Activated CD4-positive, CD25-positive, alpha-beta regulatory T cell treated with anti-CD3 and anti-CD28 coated beads, Interleukin-2, amount 50 U/mL, for 72 hours (primary cell): ENCODE measurements at places on chromosomes 7 and 10.

GRCh38 chr10:29131952-29132547, 156.8 kb upstream of the LYZL1 start:
- DNase-seq = no peak

DNA sequence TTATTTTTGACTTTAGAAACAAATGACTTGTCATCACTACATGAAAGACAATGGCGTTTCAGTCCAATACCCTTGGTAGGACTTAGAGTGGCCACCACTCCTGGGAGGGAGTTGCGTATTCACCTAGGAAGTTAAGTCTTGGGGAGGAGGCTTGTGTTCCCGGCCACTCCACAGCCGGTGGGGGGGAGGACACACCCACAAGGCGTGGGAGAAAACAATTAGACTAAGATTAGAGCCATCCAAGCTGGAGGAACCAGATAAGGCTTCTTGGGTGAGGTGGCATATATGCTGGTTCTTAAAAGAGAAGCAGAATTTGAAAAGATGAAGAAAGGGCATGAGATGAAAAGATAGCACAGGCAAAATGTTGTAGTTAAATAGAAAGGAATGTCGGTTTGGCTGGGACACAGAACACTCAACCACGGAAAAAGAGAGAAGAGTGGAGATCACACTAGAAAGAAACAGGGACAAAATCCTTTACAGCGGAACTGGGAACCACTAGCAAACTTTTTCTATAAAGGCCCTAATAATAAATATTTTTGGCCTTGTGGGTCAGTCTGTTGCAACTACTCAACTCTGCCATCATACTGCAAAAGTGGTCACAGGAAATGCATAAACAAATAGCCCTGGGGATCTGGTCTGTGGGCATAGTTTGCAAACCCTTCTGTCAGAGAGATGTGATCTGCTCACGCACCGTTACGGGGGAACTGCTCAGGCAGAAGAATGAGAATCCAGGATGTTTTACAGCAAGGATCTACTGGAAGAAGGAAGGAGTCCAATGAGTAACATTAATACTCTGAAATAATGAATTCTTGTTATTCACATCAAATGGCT, 651.8 kb downstream of the PARD3 start:
- DNase-seq = no peak

- no peak for DNase-seq
These were observed 10.1 kb downstream of the FZD9 start for GRCh38 chr7:73443548-73444255.

- DNase-seq = no peak
These were observed 22.6 kb downstream of the ZNF786 start for GRCh38 chr7:149067869-149068268.

GRCh38 chr10:20313665-20314064, 497.4 kb downstream of the PLXDC2 start:
- DNase-seq = no peak

- peak; percentile 14 for DNase-seq
These were observed 13.6 kb upstream of the MYL7 start for GRCh38 chr7:44154703-44155102.

- DNase-seq = no peak
These were observed 107.7 kb upstream of the RET start for GRCh38 chr10:42969147-42969546.

- DNase-seq = no peak
These were observed 8.9 kb downstream of the SH2B2 start for GRCh38 chr7:102295346-102296178.

DNA sequence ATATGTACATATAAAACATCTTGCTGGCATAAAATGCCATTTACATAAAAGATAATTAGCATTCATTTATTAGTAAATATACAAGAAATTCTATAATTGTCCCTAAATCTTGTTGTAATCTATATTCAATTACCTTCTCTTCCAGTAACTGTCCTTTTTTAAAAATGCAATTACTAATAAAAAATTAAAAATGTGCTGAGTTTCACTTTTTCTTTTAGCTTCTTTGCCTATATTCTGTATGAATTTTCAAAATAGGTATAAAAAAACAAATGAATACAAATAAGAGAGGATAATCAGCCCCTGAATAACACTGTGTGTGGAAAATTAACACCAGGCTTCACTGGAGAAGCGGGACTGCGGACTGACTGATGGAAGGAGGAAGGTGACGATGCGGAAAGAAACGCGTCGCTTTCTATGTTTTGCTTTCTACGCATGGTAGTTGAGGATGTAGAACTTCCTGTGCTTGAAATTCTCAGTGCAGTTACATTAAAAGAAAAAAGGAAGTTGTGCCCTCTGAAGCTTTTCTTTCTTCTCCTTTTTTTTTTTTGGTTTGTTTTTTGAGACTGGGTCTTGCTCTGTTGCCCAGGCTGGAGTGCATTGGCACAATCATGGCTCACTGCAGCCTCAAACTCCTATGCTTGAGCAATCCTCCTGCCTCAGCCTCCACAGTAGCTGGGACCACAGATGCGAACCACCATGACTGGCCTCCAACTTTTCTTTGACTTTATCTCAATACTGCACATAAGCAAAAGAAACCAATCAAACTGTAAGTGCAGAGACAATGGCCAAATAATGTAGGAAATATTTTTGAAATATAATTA, 7.4 kb upstream of the ZMYND11 start:
- no peak for DNase-seq

GRCh38 chr7:17487343-17487742, 188.9 kb downstream of the AHR start:
- DNase-seq = no peak

DNA sequence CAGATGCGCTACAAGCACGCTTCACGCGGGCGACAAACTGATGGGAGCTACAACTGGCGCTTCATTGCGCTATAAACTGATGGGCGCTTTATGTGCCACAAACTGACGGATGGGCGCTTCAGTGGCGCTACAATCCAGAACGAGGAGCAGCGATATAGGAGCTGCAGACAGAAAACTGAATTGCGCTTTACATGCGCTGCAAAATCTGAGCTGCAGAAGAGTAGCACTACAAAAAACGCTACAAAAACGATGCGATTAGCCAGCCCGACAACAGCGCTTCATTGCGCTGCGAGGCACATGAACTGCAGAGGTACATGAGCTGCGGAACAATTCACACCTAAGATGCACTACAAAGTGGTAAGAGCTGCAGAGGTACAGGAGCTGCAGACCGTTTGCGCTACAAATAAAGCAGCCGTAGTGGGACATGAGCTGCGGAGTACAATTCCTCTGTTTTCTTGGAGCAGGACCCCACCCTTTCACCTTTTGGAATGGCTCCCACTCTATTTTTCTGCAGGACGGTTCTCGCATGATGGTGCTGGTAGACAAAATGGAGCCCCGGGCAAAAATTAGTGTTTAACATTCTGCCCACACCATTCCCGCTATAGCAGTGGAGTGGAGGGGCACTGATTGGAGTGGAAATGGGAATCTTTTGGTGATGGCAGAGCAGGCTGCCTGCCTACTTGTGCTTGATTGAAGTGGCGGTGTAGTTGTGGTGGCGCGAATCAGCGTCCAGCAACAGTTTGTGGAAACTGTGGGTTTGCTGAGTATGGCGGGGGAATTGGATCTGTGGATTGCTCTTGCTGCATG, 1.2 kb upstream of the SGCE start:
- DNase-seq = no peak
